ENCODE measurements at places on chromosomes 4 and X.

- no peak for DNase-seq
These were observed 635.6 kb downstream of the STPG2 start for GRCh38 chr4:97507587-97508245.

- DNase-seq = peak; percentile 50
These were observed at the start of gene STOX2 for GRCh38 chr4:183905081-183905592. Gene STOX2 (plus strand): TSS chr4:183905307. CDS start chr4:183906791, 1,484 bp downstream.

- no peak for DNase-seq
These were observed 17.9 kb upstream of the LAP3 start for GRCh38 chr4:17558941-17559708.

DNA sequence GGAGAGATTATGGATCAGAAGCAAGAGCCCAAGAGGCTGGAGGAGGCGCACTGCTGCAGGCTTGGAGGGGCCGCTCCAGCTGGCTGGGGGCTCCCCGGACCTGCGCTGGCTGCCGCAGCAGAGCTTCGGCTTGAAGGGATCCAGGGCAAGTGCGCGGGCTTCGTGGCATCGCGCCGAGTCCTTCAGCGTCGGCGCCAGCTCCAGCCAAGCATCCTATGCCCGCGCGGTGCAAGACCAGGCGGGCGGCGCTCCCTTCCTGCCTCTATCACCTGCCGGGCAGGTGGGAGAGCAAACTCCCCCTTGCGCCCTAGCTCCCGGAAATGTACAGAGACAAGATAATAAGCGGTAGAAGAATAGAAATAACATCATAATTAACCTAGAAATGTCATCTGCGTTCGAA, 10.5 kb upstream of the UCP1 start:
- no peak for DNase-seq

GRCh38 chr4:163544407-163545038, 50.0 kb downstream of the TMA16 start:
- peak; percentile 65 for DNase-seq

DNA sequence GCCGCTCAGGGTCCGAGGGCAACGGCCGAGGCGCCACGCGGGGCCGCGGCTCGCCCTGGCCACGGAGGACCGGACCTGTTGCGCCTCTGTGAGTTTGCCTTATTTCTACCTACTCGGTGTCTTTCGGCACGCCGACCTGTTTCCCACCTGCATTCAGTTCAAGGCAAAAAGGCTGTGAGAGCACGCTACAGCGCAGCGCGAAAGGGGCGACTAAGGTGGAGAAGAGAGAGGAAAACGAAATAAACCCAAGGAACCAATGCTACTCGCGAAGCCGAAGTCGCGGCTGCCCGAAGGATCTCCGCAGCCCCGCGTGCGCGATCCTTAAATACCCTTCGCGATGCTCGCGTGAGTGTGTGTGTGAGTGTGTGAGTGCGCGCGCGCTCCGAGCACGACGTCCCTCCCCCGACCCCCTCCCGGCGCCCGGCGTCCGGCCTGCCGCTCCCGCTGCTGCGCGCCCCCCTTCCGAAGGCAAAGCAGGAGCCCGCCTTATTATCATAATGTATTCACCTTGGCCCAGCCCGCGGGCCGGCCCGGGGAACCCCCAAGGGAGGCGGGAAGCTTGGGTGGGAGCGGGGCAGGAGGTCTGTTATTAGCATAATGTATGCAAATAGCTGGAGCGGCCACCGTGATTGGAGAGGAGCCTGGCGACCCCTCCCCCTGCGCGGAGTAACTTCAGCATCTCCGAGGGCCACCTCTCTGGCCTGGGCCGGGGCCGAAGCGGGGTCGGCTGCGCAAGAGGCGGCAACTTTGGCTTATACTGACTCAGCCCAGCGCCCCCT, at the start of gene COL25A1:
COL25A1 (minus strand) TSS at position 298 of the 779 bp plus-strand sequence.
- DNase-seq = peak; percentile 36

- DNase-seq = peak; percentile 17
These were observed 18.8 kb downstream of the ATP1B4 start for GRCh38 chrX:120380699-120381098.

- no peak for DNase-seq
These were observed 9.0 kb downstream of the TSC22D3 start for GRCh38 chrX:107766470-107767150.

- no peak for DNase-seq
These were observed 138.9 kb downstream of the DCLK2 start for GRCh38 chr4:150217192-150217591.

DNA sequence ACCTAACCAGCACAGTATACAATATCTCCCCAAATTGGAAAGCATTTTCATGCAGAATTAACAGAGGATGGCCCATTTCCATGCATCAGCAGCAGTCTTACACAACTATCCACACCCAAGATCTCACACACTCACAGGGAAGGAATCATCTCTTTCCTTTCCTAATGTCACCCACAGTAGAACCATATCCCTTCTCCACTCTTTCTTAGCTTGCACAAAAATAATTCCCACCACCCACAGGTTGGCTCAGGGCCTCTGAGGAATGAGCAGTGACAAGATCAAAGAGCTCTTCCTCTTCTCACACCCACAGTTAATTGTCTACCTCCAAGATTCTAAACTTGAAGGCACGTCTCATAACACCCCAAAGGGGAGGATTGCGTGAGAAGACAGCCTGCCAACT, 217.7 kb upstream of the VEGFC start:
- DNase-seq = no peak

GRCh38 chr4:117328333-117328732, 243.0 kb upstream of the TRAM1L1 start:
- no peak for DNase-seq

- no peak for DNase-seq
These were observed 3.6 kb downstream of the USP46 start for GRCh38 chr4:52655506-52655905.

GRCh38 chr4:26287756-26288155, 33.1 kb upstream of the RBPJ start:
- no peak for DNase-seq

- DNase-seq = no peak
These were observed 54.8 kb downstream of the PAGE2 start for GRCh38 chrX:55143621-55144020.

GRCh38 chrX:65127842-65128241, 151.6 kb upstream of the ZC4H2 start:
- no peak for DNase-seq

DNA sequence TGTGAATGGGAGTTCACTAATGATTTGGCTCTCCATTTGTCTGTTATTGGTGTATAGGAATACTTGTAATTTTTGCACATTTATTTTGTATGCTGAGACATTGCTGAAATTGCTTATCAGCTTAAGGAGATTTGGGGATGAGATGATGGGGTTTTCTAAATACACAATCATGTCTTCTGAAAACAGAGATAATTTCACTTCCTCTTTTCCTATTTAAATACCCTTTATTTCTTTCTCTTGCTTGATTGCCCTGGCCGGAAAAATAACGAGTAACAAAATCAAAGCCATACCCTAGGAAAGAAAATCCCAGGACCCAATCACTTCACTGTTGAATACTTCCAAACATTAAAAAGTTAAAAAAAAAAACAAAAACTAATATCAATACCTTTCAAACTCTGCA, 67.7 kb upstream of the UGT2B4 start:
- no peak for DNase-seq

- no peak for DNase-seq
These were observed 28.5 kb downstream of the TRIM61 start for GRCh38 chr4:164948975-164949374.

DNA sequence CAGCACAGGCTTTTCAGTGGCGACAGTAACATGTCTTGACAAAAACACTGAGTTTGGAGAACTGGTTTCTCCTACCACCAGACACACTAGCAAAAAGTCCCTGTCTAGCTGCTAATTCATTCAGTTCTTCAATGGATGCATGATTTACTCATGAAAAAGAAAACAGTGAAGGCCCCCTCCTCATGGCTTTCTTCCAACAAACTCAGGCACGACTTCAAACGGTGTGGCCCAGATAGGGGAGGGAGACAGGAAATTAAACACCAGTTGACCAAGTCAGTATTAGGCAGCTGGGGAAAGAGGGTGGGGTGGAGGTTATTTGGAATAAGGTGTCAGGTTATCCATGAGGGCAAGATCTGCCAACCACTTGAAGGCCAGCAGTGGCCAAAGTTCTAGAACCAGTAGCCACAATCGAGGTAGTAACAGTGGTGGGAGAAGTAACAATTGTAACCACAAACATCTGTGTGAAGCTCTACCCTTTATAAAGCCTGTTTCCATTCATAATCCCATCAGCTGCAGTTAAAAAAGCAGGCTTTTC, 60.2 kb downstream of the SEPSECS start:
- DNase-seq = no peak

- no peak for DNase-seq
These were observed 53.5 kb downstream of the DCLK2 start for GRCh38 chr4:150131581-150132228.

- no peak for DNase-seq
These were observed 31.8 kb upstream of the ARSD start for GRCh38 chrX:2960861-2961515.

GRCh38 chr4:33780952-33781791, 2463.1 kb downstream of the ARAP2 start:
- DNase-seq = no peak

DNA sequence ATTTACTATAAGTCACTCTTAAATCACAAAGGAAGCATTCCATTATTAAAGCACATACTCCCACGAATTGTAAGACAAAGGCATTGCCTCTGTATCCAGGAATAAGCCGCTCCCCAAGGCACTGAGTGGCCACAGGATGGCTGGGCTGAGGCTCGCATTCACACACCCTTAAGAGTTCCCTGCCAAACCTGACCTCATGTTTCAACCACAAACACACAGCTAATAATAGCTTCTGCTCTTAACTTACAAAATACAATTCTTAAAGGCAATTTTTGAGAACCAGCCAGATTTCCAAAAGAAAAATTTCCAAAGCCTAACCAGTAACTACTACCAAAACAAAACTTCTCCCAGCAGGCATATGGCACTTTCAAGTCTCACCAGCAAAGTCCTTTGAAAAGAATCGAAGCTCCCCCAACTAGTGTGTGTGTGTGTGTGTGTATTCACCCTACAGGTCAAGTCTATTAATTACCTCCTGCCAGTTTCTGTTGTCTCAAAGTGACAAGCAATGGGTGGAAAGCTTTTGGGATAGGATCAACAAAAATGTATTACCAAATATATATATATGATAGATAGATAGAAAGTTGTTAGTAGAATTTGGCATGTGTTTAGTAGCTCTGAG, 36.0 kb downstream of the ARHGAP6 start:
- no peak for DNase-seq

GRCh38 chr4:39047681-39048080, 14.4 kb upstream of the KLHL5 start:
- no peak for DNase-seq

DNA sequence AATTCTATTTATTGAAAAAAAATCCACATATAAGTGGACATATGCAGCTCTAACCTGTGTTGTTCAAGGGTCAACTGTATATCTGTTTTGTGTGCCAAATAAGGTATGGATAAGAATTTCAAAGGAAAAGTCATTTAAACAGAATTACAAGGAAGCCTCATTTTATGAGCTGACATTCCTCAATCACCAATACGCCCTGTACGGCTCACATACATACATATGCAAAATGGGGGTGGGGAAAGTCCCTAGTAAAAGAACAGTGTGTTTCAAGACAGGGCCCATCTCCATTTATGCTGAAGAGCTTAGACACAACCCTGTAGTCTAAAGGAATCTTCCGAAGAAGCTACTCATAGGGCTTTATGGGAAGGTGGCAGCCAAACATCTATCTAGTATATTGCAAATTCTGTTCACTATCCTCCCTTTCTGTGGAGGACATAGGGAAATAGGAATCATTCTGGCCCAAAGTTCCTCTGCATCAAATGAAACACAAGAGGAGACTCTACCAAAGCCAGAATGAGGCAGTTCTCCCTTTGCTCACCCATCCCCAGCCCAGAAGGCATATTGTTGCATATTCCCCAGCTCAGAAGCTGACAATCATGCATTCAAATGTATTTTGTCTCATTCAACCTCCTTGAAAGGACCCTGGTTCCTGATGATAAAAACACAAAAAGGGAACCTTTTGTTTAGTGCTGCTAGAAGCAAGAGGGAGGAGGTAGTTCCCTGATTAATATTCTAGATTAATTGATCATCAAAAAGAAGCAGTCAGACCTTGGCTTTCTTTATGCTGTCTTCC, 13.7 kb upstream of the ZBTB33 start:
- DNase-seq = no peak

- DNase-seq = no peak
These were observed 14.8 kb upstream of the MXD4 start for GRCh38 chr4:2276581-2277325.

DNA sequence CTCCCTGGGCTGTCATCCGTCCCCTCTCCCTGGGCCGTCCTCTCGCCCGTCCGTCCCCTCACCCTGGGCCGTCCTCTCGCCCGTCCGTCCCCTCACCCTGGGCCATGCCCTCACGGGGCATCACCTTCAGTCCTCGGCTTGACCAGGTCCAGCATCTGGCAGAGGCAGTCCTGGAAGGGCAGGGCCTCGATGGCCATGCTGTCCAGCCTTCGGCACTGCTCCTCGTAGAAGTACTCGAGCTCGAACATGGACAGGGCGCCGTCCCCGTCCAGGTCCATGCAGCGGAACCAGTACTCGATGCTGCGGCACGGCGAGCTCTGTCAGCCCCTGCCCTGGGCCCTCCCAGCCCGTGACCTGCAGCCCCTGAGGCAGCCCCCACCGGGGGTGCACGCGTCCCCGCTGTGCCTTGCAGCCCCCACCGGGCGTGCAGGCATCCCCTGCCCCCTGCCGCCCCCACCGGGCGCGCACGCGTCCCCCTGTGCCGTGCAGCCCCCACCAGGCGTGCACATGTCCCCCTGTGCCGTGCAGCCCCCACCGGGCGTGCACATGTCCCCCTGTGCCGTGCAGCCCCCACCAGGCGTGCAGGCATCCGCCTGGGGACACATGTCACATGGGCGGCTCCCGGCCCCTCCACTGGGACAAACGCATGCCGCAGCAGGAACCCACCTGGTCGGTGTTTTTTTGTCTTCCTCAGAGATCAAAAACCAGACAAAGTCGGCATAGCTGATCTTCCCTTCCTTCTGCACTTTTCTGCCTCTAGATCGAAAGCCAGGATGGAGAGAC, 22.2 kb upstream of the GTPBP6 start:
- DNase-seq = no peak

DNA sequence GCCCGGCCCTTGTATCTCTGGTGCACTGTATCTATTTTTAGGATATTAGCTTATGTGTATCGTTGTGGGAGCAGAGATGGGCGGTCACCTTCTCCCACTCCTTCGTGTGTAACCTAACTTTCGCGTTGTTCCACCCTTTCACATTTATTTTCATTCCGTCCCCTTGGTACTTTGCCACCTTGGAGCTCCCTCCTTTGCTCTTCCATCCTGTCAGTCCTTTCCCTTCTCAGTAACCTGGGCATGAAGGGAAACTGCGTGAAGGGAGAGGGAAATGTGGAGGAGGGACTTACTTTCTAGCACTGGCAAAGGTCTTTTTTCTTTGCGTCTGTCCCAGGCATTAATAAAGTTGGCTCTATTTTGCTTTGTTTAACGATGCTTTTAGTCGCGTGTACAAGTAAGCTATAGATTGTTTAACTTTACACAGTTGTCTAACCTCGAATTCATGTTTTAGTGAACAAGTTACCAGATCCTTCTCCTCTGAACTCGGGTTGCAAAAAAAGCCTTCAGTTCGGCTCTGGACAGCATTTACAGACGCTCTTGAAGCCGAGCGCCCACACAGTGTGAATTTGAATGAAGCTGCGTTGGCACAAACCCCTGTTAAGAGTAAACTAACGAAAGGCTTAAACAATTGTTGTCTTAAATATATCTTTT, 3.9 kb downstream of the PCDH10 start:
- DNase-seq = no peak

Data from stimulated activated CD4-positive, alpha-beta T cell treated with anti-CD3 and anti-CD28 coated beads, Interleukin-2, amount 100 ng/mL, for 24 hours (primary cell).